ENCODE measurements at places on chromosomes 2 and 18.

GRCh38 chr2:216830346-216830745, 29.5 kb downstream of the TNP1 start:
- no peaks in the 10 kb centered on the region for H3K36me3 ChIP-seq
- peaks cover 13% of the 10 kb centered on the region for H3K27me3 ChIP-seq
- H3K4me1 ChIP-seq: no peaks in the 10 kb centered on the region
- no peak overlapping the region for H3K4me3 ChIP-seq

DNA sequence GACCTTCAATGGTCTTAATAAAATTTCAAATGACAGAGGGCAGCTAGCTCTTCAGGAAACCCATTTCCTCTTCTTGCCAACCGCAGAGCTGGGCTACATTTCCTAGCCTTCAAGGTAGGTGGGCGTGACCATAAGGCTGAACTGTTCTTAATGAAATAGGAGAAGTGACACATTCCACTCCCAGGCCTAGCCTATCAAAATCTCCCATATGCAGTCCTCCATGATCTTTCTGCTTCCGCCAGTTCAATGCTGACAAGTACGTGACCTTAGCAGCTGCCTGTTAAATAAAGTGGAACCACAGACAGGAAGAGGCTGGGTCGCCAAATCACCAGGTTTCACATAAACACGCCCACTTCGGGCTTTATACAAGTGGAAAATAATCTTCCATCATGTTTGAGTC, 13.2 kb downstream of the SERPINE2 start:
- H3K27ac ChIP-seq: peak overlapping the region; percentile 79
- H3K4me1 ChIP-seq: peaks cover 49% of the 10 kb centered on the region
- H3K36me3 ChIP-seq: no peaks in the 10 kb centered on the region
- H3K4me3 ChIP-seq: peak overlapping the region; percentile 53

- H3K4me1 ChIP-seq: no peaks in the 10 kb centered on the region
- H3K36me3 ChIP-seq: no peaks in the 10 kb centered on the region
- H3K4me3 ChIP-seq: no peak overlapping the region
- H3K27ac ChIP-seq: no peak overlapping the region
- no peak for DNase-seq
- H3K27me3 ChIP-seq: no peaks in the 10 kb centered on the region
Observed at GRCh38 chr2:19785867-19786266, 115.9 kb downstream of the TTC32 start.

- H3K27ac ChIP-seq: no peak overlapping the region
- peaks cover 2% of the 10 kb centered on the region for H3K36me3 ChIP-seq
- no peak overlapping the region for H3K4me3 ChIP-seq
- no peak for DNase-seq
Observed at GRCh38 chr18:55354795-55355194, 233.2 kb downstream of the TCF4 start.

DNA sequence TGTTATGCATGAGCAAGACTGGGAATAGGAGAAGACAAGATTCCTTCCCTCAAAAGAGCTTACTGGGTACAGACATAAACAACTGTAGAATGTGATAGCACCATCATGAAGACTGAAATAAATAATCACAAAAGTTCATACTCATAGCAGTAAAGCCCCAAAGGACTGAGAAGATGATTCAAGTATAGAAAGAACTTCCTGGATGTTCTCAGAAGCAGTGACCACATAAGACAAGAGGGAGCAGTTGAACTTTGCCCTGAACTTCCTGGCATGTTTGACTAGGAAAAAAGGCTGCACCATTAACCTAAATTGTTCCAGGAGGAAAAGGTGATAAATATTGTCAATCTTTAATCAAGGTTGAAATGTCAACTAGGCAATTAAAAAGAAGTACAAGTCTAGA, 57.8 kb upstream of the CCDC141 start:
- no peak overlapping the region for H3K27ac ChIP-seq
- H3K4me1 ChIP-seq: peaks cover 10% of the 10 kb centered on the region
- peaks cover 53% of the 10 kb centered on the region for H3K36me3 ChIP-seq
- H3K4me3 ChIP-seq: no peak overlapping the region
- no peak for DNase-seq

DNA sequence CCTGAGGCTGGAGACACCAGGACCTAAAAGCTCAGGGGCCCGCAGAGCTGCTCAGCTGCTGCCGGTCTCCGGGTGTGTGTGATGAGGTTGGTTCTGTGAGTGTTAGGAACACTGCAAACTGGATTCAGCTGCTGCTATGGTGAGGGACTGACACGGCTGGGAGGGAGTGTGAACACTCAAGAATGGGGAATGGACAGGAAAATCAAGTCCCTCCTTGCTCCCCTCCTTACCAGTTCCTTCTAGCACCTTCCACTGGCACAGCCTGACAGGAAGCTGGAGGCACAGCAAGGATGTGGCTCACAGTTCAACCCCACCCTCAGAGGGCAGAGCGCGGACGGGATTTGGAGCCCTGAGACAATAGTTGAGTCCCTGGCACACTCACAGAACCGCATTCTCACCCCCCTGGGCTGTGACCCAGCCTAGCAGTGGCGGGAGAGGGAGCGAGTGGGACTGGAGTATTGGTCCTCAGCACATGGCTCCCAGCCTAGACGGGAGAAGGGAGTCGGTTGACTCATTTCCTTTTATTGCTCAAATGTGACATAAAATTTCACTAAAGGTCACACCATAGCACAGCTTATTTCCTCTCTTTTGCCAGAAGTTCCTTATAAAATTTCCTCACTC, 42.5 kb downstream of the LRRC30 start:
- no peak overlapping the region for H3K27ac ChIP-seq
- no peaks in the 10 kb centered on the region for H3K36me3 ChIP-seq
- H3K27me3 ChIP-seq: no peaks in the 10 kb centered on the region
- no peak for DNase-seq
- no peaks in the 10 kb centered on the region for H3K4me1 ChIP-seq

DNA sequence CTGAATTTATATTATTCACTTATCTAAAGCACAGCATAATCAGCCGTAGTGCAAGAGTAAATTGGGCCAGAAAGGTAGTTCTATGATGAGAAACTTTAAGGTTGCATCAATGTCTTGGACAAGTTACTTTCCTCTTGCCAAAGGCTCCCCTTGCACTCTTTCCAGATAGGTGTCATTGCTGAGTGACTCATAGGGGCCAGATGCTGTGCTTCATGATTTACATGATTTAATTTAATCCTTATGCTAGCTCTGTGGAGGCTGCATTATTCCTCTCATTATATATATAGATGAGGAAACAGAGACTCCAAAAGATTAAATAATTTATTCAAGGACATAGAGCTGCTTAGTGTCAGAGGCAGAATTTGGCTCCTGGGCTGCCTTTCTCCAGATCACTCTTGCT, 5.0 kb downstream of the CFAP221 start:
- H3K4me3 ChIP-seq: no peak overlapping the region
- DNase-seq: no peak
- peaks cover 5% of the 10 kb centered on the region for H3K4me1 ChIP-seq
- H3K27ac ChIP-seq: no peak overlapping the region
- H3K36me3 ChIP-seq: no peaks in the 10 kb centered on the region

- no peaks in the 10 kb centered on the region for H3K4me1 ChIP-seq
- DNase-seq: no peak
- peaks cover 6% of the 10 kb centered on the region for H3K27me3 ChIP-seq
- no peak overlapping the region for H3K27ac ChIP-seq
- no peak overlapping the region for H3K4me3 ChIP-seq
- H3K36me3 ChIP-seq: no peaks in the 10 kb centered on the region
Observed at GRCh38 chr2:160194946-160195345, 5.1 kb downstream of the ITGB6 start.

DNA sequence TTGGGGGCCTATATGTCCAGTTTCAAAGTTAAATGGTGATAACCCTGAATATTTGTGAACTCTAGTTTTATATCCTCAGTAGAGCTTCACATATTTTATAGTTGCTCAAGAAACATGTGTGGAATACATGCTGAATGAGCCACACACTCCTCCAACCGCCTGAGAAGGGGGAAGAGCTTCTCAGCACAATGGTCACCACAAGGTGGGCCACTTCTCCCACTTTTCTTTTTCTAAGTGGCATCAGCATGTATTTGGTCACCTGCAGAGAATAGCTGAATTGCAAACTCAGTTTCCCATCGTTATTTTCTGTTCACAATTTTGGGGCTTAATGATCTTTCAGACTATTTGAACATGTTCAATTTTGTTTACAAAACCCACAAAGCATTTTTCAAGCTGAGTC, 340.5 kb downstream of the PARD3B start:
- H3K27ac ChIP-seq: no peak overlapping the region
- H3K36me3 ChIP-seq: no peaks in the 10 kb centered on the region
- no peak overlapping the region for H3K4me3 ChIP-seq
- no peaks in the 10 kb centered on the region for H3K4me1 ChIP-seq

DNA sequence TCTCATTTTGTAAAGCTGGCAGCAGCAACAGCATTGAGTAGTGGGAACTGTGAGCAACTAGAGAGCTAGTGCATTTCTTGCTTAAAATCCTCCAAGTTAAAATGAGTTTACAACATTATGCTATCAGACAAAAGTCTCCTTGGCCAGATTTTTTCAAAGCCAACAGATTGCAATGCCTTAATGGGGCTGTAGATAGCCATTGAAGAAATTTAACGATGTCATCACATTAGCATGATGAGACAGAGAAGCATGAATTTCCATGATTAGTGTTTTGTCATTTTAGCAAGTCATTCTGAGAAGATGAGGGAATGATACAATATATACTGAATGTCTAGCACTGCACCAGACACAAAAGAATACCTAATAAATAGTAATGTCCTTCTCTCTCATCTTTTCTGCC, 307.5 kb upstream of the REG3G start:
- no peaks in the 10 kb centered on the region for H3K4me1 ChIP-seq
- no peaks in the 10 kb centered on the region for H3K27me3 ChIP-seq
- H3K27ac ChIP-seq: no peak overlapping the region
- H3K36me3 ChIP-seq: no peaks in the 10 kb centered on the region
- no peak for DNase-seq

DNA sequence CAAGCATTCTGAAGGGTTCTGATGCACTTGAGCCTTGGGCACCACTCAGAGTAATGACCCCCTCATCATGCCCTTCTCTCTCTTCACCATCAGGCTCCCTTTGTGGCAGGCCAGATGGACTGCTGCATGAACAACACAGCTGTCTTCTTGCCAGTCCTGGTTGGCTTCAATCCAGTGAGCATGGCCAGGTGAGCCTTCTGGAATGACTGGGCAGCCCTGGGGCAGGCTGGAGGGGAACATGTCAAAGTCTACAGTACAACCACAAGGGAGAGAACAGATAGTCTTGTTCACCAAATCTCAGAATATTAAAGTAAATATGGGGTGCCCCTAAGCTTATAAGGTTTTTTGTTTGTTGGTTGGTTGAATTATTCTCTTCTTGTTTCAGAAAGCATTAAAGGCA, 4.4 kb downstream of the GCKR start:
- H3K4me1 ChIP-seq: no peaks in the 10 kb centered on the region
- no peaks in the 10 kb centered on the region for H3K36me3 ChIP-seq
- no peak overlapping the region for H3K27ac ChIP-seq
- no peak for DNase-seq
- no peak overlapping the region for H3K4me3 ChIP-seq

- H3K4me3 ChIP-seq: no peak overlapping the region
- peaks cover 18% of the 10 kb centered on the region for H3K36me3 ChIP-seq
- no peak for DNase-seq
- H3K27ac ChIP-seq: no peak overlapping the region
- H3K4me1 ChIP-seq: no peaks in the 10 kb centered on the region
Observed at GRCh38 chr2:203040966-203041521, 26.4 kb downstream of the NBEAL1 start.

DNA sequence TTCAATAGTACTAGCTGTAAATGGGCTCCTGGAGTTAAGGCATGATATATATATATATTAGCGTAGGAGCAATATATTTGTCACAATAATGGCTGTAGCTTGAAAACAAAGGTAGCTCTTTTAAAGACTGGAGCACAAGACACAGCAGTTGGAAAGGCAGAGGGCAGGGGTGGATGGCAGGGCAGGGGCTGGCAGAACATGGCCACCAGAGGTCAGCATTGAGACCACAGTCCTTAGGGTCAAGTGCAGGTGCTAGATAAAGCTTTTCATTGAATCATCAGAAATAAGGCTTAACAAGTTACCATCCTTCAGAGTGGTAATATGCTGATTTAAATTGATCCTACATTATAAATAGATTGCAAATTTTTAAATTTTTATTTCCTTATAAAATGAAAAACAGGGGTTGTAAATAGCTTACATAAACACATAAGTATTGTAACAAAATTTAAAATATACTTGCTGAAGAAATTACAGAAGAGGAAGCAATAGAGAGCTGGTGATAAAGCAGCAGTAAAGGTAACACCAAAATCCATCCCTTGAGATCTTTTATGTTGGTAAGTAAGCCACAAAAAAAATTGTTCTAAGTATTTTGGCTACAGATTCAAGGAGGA, 161.2 kb upstream of the PIEZO2 start:
- no peak overlapping the region for H3K27ac ChIP-seq
- H3K27me3 ChIP-seq: no peaks in the 10 kb centered on the region
- H3K36me3 ChIP-seq: no peaks in the 10 kb centered on the region

- H3K36me3 ChIP-seq: no peaks in the 10 kb centered on the region
- no peak overlapping the region for H3K4me3 ChIP-seq
- H3K4me1 ChIP-seq: peaks cover 7% of the 10 kb centered on the region
- H3K27me3 ChIP-seq: no peaks in the 10 kb centered on the region
- no peak overlapping the region for H3K27ac ChIP-seq
Observed at GRCh38 chr2:96403481-96403880, 67.9 kb downstream of the NCAPH start.

GRCh38 chr2:25528173-25528572, 145.2 kb downstream of the DTNB start:
- no peaks in the 10 kb centered on the region for H3K27me3 ChIP-seq
- H3K36me3 ChIP-seq: peaks cover 5% of the 10 kb centered on the region
- H3K4me3 ChIP-seq: no peak overlapping the region
- no peak for DNase-seq
- H3K27ac ChIP-seq: no peak overlapping the region
- H3K4me1 ChIP-seq: no peaks in the 10 kb centered on the region

DNA sequence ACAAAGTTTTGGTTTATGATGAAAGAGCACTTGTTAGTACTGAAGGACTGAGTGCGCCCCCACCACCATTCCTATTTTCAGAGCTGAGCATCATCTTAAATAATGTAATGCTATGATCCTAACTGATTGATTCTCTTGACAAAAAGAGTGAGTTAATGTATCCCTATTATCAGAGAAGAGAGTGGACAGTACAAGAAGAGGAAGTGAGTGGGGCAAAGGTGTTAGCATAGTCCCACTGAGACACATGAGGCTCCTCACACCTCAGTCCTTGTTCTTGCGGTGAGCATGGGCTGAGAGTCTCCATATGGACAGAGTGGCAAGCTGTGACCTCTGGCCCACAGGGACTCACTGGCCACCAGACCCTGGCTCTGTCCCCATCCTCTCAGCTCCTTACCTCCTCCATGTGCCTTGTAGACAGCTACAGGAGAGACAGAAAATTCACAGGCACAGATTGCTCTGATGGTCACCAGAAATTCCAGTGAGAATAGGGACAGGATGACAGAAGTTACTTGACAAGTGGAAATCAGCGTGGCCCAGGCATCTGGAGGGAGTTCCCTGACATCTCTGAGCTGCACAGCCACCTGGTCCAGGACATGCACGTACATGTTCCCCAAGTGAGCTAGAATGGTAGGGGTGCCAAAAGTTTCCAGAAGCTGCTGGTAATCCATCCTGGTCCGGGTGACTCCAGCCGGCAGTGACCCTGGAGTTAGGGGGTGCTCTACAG, 32.6 kb downstream of the NAPG start:
- no peak overlapping the region for H3K27ac ChIP-seq
- no peak for DNase-seq
- H3K27me3 ChIP-seq: no peaks in the 10 kb centered on the region
- no peak overlapping the region for H3K4me3 ChIP-seq
- H3K4me1 ChIP-seq: peaks cover 13% of the 10 kb centered on the region
- peaks cover 40% of the 10 kb centered on the region for H3K36me3 ChIP-seq

Measured in activated B cell treated with CpG ODN at 0.5 μM for 24 hours (primary cell).